ENCODE measurements at places on chromosomes 12 and 14. TPM values are rescaled to one million over a fixed set of nuclear protein-coding genes. Genes with fewer than 3 reads are reported as not detected.

ADAM20 gene
- total RNA-seq, result 1.4 TPM

DNA sequence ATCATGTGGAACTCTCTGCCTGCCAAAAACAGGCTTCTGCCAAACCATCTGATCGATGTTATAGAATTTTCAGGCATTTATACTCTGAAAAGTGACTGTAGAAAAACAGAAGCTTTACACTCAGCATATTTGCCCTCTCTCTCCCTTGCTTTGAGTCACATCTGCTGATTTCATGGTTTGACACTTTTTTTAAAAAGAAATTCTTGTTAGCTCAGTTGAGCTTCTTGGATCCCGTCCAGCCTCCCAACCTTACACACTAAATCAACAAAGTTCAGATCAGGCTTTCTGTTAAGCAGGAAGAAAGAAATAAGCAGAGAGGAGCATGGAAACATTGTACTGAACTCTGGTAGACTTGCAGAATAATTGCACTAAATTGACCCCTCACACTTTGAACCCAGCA is 193.6 kb upstream of the SEL1L start:
- H3K4me1 ChIP-seq, result peaks cover 11% of the 10 kb centered on the region
- H3K27ac ChIP-seq, result no peak overlapping the region
- H3K36me3 ChIP-seq, result no peaks in the 10 kb centered on the region
- no peak overlapping the region for H3K4me3 ChIP-seq
- H3K27me3 ChIP-seq, result no peaks in the 10 kb centered on the region

DNA sequence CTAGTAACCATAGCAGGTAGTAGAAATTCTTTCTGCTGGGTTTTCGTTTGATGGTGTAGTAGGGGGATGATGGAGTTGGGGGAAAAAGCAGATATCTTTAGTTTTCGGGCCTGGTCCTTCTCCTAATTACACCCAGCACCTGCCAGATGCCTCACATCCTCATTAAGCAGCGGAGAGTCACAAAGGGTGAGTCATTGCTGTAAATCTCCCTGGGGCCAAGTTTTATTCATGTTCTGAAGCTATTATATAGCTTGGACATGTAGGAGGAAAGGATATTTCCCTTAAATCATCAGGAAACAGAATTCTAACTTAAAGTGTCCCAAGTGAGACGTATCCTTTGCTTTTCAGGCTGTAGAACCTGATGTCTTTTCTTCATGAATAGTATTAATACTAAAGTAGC is 4.9 kb upstream of the NECAP1 start:
- no peaks in the 10 kb centered on the region for H3K36me3 ChIP-seq
- no peak overlapping the region for H3K27ac ChIP-seq
- no peaks in the 10 kb centered on the region for H3K4me1 ChIP-seq
- H3K4me3 ChIP-seq, result no peak overlapping the region
- no peaks in the 10 kb centered on the region for H3K27me3 ChIP-seq

DNA sequence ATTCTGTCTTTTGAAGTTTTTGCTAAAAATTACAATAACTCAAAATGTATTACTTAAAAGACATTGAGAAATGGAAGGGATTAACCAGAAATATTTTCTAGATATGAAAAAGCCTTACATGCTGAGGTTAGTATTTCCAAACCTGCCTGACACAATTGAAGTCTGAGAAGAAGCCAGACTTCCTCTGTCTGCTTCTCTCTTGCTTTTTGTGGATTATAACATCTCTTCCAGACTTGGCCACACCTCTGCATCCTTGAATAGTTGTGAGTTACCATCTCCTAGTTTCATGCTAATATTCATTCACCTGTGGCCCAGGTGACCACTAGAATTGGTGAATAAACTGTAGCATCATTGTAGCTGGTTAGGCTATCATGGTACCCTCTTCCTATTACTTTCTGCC is 497.6 kb downstream of the SLC16A7 start:
- H3K4me1 ChIP-seq, result no peaks in the 10 kb centered on the region
- no peak overlapping the region for H3K27ac ChIP-seq
- no peaks in the 10 kb centered on the region for H3K27me3 ChIP-seq
- H3K36me3 ChIP-seq, result no peaks in the 10 kb centered on the region
- no peak overlapping the region for H3K4me3 ChIP-seq

DNA sequence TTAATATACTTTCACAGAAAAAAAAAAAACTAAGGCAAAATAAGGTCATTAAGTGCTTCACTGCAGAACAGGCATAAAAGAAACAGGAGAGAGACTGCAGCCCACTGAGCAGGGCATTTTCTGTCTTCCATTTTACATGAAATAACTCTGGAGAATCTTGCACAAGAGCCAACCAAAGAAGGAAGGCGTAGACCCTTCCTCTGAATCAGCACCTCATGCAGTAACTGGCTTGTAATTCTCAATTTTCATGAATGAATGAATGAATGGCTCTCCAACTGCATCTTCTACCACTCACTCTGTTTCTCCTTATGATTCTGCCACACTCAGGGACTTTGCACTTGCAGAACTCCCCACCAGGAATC is 102.0 kb upstream of the PPM1H start:
- no peaks in the 10 kb centered on the region for H3K4me1 ChIP-seq
- no peak for DNase-seq

DNA sequence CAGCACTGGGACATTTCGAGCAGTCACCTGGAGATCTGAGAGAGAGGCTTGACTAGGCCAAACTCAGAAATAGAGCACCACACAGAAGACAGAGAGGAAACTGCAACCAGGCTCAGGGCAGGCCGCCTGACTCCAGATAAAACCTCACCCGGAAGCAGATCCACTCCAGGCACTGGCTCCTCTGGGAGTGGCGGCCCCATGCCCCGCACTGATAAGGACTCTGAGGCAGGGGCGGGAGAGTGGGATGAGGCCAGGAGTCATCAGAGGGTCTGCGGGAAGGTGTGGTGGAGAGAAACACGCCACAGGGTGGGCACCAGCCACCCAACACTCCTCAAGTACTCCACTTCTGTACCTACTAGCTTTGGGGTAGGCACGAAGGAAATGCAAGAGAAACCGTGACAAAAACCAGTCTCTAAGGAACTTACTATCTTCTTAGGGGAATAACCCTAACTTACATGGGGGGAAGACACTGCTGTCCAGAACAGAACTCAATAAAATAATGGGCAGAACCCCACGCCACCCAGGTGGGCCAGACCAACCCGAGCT is 71.3 kb downstream of the CHGA start:
- H3K27ac ChIP-seq, result peak overlapping the region; percentile 84
- H3K4me3 ChIP-seq, result no peak overlapping the region
- no peaks in the 10 kb centered on the region for H3K4me1 ChIP-seq
- no peak for DNase-seq
- H3K36me3 ChIP-seq, result no peaks in the 10 kb centered on the region

LRP1-AS gene
- total RNA-seq, result not detected

GRCh38 chr12:88015825-88016224 is 13.4 kb downstream of the C12orf50 start:
- no peaks in the 10 kb centered on the region for H3K4me1 ChIP-seq
- no peak for DNase-seq
- H3K27ac ChIP-seq, result no peak overlapping the region
- no peak overlapping the region for H3K4me3 ChIP-seq

COX8C gene
- not detected for total RNA-seq

GRCh38 chr12:90915353-90915752 is 39.6 kb downstream of the CCER1 start:
- no peaks in the 10 kb centered on the region for H3K27me3 ChIP-seq
- no peak overlapping the region for H3K4me3 ChIP-seq
- H3K27ac ChIP-seq, result no peak overlapping the region
- no peaks in the 10 kb centered on the region for H3K36me3 ChIP-seq
- no peak for DNase-seq

GRCh38 chr14:24852312-24853060 is 197.5 kb downstream of the STXBP6 start:
- H3K27ac ChIP-seq, result no peak overlapping the region
- no peaks in the 10 kb centered on the region for H3K27me3 ChIP-seq
- H3K4me1 ChIP-seq, result no peaks in the 10 kb centered on the region
- peaks cover 6% of the 10 kb centered on the region for H3K36me3 ChIP-seq
- DNase-seq, result no peak

- no peaks in the 10 kb centered on the region for H3K36me3 ChIP-seq
- H3K4me3 ChIP-seq, result no peak overlapping the region
- no peaks in the 10 kb centered on the region for H3K27me3 ChIP-seq
- peaks cover 58% of the 10 kb centered on the region for H3K4me1 ChIP-seq
- DNase-seq, result peak; percentile 72
Observed at GRCh38 chr12:29725587-29726320, 58.0 kb downstream of the TMTC1 start.

- H3K27ac ChIP-seq, result no peak overlapping the region
- H3K4me1 ChIP-seq, result peaks cover 6% of the 10 kb centered on the region
- peak; percentile 80 for DNase-seq
- H3K4me3 ChIP-seq, result no peak overlapping the region
Observed at GRCh38 chr12:94532490-94533422, 73.1 kb upstream of the CEP83 start.

DNA sequence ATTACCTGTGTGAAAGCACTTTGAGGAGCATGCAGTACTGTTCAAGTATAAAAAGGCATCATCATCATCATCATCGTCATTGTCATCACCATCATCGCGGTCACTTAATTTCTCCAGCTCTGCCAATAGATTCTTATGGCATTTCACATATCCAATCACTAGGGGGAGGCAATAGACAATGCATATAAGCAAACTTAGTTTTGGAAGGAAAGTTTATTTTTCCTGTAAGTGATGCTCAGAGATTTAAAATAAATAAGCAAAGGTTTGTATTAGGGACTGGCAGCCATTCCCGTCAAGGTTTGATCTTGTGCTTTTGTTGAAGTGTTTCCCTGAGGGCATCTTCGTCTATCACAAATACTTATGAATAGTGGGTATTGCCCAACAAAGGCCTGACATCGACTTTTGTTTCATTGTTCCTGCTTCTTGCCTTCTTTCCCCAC is 127.4 kb downstream of the KTN1 start:
- H3K27ac ChIP-seq, result no peak overlapping the region
- H3K4me3 ChIP-seq, result no peak overlapping the region
- no peaks in the 10 kb centered on the region for H3K36me3 ChIP-seq
- no peak for DNase-seq

KCNMB4 gene
- 6.4 TPM for total RNA-seq

GRCh38 chr12:115583591-115583990 is 693.9 kb downstream of the MED13L start:
- H3K4me3 ChIP-seq, result no peak overlapping the region
- H3K27ac ChIP-seq, result no peak overlapping the region
- H3K4me1 ChIP-seq, result no peaks in the 10 kb centered on the region
- H3K36me3 ChIP-seq, result no peaks in the 10 kb centered on the region
- no peaks in the 10 kb centered on the region for H3K27me3 ChIP-seq
- DNase-seq, result no peak

- H3K36me3 ChIP-seq, result no peaks in the 10 kb centered on the region
- H3K27ac ChIP-seq, result no peak overlapping the region
- no peaks in the 10 kb centered on the region for H3K27me3 ChIP-seq
- no peaks in the 10 kb centered on the region for H3K4me1 ChIP-seq
Observed at GRCh38 chr14:76134231-76134630, 17.5 kb upstream of the GPATCH2L start.

DNA sequence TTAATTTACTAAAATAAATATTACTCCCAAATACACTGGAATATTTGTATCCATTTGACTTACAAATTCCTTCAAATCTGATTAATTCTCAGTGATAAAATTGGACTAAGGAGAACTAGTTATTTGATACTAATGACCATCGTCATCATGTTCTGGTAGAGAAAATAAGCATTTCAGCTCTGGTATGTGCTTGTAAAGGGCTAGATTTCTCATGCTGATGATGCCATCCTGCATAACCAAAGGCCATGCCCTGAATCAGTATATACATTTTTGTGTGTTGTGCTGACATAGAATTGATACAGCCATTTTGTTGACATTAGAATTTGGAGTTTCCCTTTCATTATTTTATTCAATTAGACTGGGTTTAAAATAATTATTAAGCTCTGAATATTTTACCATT is 148.9 kb downstream of the PCNX1 start:
- no peaks in the 10 kb centered on the region for H3K27me3 ChIP-seq
- peaks cover 14% of the 10 kb centered on the region for H3K36me3 ChIP-seq
- no peak overlapping the region for H3K4me3 ChIP-seq
- H3K27ac ChIP-seq, result no peak overlapping the region
- DNase-seq, result no peak

TAOK3 gene
- total RNA-seq, result 66.2 TPM

- no peak overlapping the region for H3K4me3 ChIP-seq
- H3K27ac ChIP-seq, result no peak overlapping the region
- H3K4me1 ChIP-seq, result no peaks in the 10 kb centered on the region
- H3K27me3 ChIP-seq, result peaks cover 9% of the 10 kb centered on the region
- DNase-seq, result no peak
Observed at GRCh38 chr12:130116791-130117190, 45.5 kb upstream of the FZD10 start.

- H3K4me3 ChIP-seq, result no peak overlapping the region
- H3K36me3 ChIP-seq, result no peaks in the 10 kb centered on the region
- no peaks in the 10 kb centered on the region for H3K27me3 ChIP-seq
Observed at GRCh38 chr12:24427776-24428175, 478.3 kb upstream of the SOX5 start.

GRCh38 chr14:100747021-100747586 is 20.4 kb downstream of the DLK1 start:
- no peaks in the 10 kb centered on the region for H3K4me1 ChIP-seq
- no peak overlapping the region for H3K4me3 ChIP-seq
- H3K27me3 ChIP-seq, result no peaks in the 10 kb centered on the region
- H3K36me3 ChIP-seq, result no peaks in the 10 kb centered on the region
- peak; percentile 58 for DNase-seq

DNA sequence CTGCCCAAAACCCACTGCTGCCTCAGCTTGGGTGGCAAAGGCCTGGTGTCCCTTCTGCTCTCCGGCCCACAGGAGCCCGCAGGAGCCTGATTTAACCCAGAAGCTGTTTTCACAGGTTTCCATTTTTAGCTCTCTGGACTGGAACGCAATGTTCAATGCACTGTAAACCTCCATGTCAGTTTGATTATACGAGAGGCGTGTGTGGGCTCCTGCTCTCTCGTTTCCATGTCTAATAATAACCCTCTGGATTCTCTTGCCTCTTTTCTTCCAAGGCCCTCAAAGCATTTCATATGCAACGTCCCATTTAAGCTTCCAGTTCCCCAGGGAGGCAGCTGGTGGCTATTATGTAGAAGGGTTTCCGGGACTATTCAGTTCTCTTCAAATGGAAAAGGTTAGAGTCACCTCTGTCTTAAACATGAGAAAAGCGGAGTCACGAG is 161.1 kb downstream of the SUDS3 start:
- peak; percentile 88 for DNase-seq
- H3K4me1 ChIP-seq, result peaks cover 48% of the 10 kb centered on the region
- H3K27ac ChIP-seq, result peak overlapping the region; percentile 91
- no peaks in the 10 kb centered on the region for H3K27me3 ChIP-seq
- H3K36me3 ChIP-seq, result no peaks in the 10 kb centered on the region
- H3K4me3 ChIP-seq, result no peak overlapping the region

GRCh38 chr12:2641761-2642160 is 153.0 kb upstream of the FKBP4 start:
- H3K27ac ChIP-seq, result peak overlapping the region; percentile 69
- H3K36me3 ChIP-seq, result no peaks in the 10 kb centered on the region
- no peak overlapping the region for H3K4me3 ChIP-seq

DNA sequence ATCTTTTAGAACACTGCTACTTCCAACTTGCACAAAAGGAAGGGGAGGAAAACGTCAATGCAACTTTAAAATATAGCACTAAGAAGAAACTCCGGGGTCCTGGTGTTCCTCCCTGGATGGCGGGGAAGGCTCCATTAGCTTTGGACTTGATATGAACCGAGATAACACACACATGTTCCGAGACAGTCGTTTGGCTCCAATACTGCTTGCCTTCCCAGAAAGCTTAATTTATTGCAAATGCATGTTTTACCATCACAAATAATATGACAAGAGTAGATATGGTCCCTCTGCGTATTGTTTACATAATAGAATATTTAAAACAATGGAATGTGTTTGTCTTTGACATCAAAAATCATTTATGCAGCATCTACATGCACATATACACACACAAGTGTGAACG is 87.6 kb upstream of the CLMN start:
- H3K27ac ChIP-seq, result peak overlapping the region; percentile 58
- DNase-seq, result no peak
- H3K36me3 ChIP-seq, result no peaks in the 10 kb centered on the region
- H3K4me1 ChIP-seq, result peaks cover 23% of the 10 kb centered on the region
